ENCODE measurements at places on chromosomes 7 and 10.

DNA sequence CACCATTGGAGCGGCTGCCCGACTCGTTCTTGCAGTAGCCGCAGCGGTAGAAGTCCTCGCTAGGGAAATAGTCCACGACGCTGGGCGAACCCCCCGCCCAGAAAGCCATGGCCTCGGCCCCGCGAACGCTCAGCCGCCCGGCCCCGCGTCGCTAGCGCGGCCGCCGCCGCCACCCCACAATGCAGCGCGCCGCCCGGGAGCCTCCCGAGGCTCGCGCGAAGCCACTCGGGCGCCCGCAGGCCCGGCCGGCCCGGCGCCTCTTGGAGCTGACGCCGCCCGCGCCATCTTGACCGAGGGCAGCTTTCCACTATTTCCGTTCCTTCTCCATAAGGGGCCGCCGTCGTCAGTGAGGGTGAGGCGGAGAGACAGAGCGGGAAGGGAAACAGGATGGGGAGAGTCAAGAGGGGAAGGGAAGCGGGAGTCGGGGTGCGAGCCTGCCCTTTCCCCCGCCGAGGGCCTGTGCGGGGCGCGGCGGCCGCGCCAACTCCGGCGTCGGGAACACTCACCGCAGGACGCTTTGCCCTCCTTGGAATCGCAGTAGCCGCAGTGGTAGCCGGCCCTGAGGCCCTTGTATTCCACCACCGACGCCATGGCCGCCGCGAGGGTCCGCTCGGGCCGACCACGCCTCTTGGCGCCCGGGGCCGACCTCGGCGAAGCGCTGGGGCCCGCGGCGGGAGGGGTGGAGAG is at the start of gene ATE1:
ATE1 (minus strand) TSS at position 191 of the 687 bp plus-strand sequence; CDS start at position 109, 82 bp downstream.
- DNase-seq: peak; percentile 80

- no peak for DNase-seq
These were observed 20.1 kb upstream of the EN2 start for GRCh38 chr7:155437836-155438235.

DNA sequence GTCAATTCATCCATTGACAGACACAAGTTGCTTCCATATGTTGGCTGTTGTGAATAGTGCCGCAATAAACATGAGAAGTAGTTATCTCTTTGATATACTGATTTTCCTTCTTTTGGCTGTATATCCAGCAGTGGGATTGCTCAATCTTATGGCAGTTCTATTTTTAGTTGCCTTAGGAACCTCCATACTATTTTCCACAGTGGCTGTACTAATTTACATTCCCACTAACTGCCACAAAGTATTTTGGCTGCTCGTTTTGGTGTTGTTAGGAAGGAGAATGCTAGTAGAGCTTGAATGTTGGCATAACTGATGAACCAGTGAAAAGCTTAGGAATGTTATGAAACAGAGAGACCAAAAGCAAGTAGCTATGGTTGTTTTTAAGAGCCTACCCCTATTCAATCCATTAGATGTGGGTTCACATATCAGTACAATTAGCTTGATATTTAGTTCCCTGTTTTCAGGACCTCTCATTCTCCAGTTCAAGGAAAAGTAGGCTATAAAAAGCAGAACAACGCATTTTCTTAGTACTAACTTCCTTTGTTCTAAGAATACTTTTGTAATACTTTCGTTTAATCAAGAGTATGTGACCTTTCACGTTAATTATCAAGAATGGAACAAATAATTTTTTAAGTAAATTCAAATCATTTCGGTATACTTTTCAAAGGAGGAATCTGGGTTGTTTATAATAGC is 100.3 kb downstream of the FAS start:
- no peak for DNase-seq

- DNase-seq: no peak
These were observed 13.5 kb downstream of the IKZF1 start for GRCh38 chr7:50317697-50318669.

DNA sequence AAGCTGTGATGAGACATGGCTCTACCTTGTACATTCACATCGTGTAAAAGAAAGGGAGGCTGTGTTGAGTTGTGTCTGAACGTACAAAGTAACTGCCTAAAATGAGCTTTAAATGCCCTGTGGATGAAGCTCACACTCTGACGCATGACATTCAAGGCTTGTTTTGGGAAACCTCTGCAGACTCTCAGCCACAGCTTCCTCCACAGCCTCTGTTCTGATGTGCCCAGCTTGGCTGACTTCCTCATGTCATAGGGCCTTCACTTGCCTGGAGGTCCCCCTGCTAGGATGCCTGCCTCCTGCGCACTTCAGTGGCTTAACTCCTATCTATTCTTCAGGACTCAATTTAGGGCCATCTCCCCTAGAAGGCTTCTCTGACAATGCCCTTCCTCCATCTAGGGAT is 230.0 kb upstream of the HABP2 start:
- no peak for DNase-seq

GRCh38 chr10:60351191-60351853 is 38.4 kb downstream of the ANK3 start:
- DNase-seq: no peak

GRCh38 chr7:44650772-44651171 is 44.3 kb downstream of the OGDH start:
- DNase-seq: no peak

DNA sequence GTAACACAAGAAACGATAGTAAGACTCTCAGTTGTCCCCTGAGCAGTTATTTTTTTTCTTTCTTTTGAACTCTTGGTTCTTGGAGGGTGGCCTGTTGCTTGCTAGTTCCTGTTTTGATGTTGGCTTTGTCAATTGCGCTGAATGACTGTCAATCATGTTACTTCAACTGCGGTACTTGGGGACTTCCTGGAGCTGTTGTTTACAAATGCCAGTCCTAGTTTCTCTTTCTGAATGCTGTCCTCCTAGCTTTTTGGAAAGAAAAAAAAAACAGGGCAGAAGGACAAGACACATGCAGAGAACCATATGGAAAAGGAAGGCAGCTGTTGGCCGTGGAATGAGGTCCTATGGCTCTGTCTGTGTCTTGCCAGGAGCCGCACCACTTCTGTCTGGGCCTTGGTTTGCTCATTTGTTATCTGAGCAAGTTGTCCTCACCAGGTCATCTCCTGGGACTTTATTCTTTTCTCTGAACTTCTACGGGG is 7.0 kb upstream of the PDCD4 start:
- no peak for DNase-seq

- no peak for DNase-seq
These were observed 457.2 kb downstream of the ARL4A start for GRCh38 chr7:13144673-13145072.

- DNase-seq: no peak
These were observed 45.7 kb downstream of the KIAA1549 start for GRCh38 chr7:138935465-138936011.

DNA sequence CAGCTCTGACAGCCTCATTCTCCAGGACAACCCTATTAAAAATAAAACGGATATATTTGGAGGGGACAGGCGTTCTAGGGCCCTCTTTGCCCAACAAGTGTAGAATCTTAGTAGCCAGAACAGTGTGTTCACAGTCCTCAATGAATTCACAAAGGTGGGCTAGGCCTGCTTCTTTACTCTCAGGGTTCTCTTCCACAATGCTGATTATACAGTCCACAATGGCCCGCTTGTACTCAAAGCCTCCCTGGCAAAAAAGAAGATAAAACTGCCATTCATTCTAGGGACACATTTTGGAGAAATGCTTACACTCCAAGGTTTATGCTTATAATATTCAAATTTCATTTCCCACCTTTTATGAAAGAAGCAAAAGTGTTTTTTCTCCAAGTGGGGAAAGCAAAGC is 62.6 kb downstream of the MEST start:
- no peak for DNase-seq

GRCh38 chr7:12316925-12317324 is 86.7 kb downstream of the VWDE start:
- DNase-seq: no peak

- DNase-seq: no peak
These were observed 90.8 kb downstream of the PRLHR start for GRCh38 chr10:118504467-118505205.

DNA sequence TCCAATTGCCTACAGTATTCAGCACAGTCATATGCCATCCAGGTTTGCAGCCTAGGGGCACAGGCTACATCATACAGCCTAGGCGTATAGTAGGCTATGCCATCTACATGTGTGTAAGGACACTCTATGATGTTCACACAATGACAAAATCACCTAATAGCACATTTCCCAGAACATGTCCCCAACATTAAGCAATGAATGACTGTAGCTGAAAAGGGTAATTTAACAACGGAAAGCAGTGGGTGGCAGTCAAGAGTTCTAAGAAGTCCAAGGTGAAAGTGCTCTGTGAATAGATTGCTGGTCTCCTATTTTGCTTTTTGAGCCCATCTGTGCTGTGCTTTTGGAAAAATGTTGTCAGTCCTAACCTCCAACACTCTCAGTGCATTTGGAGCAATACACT is 162.6 kb downstream of the KLF6 start:
- no peak for DNase-seq

GRCh38 chr7:79430391-79430790 is 23.1 kb downstream of the MAGI2 start:
- DNase-seq: no peak

Measured in dorsolateral prefrontal cortex (tissue), 122 donors.